ENCODE measurements at places on chromosomes 6 and 20. TPM values are rescaled to one million over a fixed set of nuclear protein-coding genes. Genes with fewer than 3 reads are reported as not detected.

Gene CNR1
- 0.73 TPM for total RNA-seq

DNA sequence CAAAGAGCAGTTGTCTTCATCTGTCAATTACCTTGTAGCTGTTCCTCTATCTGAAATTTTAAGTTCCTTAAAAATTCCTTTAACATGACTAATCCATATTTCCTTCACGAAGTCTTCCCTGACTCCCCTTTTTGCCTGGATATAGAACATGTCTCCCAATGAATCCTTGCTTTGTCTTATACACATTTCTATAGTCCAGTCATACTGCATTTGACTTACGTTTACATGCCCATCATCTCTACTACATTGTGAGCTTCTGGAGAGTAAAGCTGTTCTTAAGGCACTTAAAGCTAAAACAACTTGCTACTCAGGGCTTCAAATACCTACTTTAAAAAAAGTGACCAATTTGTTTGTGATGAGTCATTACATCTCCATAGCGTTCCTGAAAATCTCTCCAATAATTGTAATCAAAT, 4.9 kb downstream of the REV3L start:
- no peaks in the 10 kb centered on the region for H3K27me3 ChIP-seq
- no peak overlapping the region for H3K4me3 ChIP-seq
- peaks cover 8% of the 10 kb centered on the region for H3K4me1 ChIP-seq
- DNase-seq = no peak
- no peaks in the 10 kb centered on the region for H3K36me3 ChIP-seq
- H3K27ac ChIP-seq = no peak overlapping the region

DNA sequence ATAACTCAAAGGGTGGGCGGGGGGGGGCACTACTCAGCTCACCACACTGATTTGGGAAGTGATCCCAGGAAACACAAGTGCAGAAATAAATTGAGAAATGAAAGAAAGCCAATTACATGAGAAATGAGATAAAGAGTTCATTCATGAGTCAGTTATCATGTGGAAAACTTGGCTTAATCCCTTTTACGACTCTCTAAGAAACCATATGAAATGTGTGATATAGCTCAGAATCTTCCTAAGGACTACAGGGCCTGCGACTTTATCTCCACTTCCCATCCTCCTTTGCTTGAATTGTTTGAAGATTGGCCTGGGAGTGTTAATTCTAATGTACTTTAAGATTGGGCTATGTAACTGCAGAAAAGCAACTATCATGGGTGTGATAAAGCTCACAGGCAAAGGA, 3.6 kb upstream of the BTN2A2 start:
- DNase-seq = no peak
- peaks cover 4% of the 10 kb centered on the region for H3K4me1 ChIP-seq
- H3K27ac ChIP-seq = no peak overlapping the region
- H3K27me3 ChIP-seq = no peaks in the 10 kb centered on the region

DNA sequence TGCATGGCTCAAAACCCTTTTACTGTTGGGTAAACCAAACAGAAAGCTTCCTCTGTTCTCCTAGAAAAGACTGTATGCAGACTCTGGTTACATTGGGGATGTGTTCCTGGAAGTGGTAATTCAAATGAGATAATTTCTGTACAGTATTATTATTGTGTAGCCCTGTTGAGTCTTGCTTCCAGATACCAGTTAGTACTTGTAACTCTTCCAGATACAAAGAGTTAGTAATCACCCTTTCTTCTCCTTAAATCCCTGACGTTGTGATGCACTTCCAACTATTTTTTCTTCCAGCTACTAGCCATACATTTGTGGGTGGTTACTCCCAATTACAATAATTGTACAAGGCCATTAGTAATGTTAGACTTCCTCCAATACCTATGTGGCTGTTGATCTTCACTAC, 42.3 kb upstream of the GRIK2 start:
- no peaks in the 10 kb centered on the region for H3K27me3 ChIP-seq
- no peaks in the 10 kb centered on the region for H3K4me1 ChIP-seq

- H3K4me3 ChIP-seq = no peak overlapping the region
- no peaks in the 10 kb centered on the region for H3K27me3 ChIP-seq
- DNase-seq = no peak
- H3K4me1 ChIP-seq = no peaks in the 10 kb centered on the region
Measured at GRCh38 chr6:50442531-50443040, 270.7 kb upstream of the TFAP2D start.

DNA sequence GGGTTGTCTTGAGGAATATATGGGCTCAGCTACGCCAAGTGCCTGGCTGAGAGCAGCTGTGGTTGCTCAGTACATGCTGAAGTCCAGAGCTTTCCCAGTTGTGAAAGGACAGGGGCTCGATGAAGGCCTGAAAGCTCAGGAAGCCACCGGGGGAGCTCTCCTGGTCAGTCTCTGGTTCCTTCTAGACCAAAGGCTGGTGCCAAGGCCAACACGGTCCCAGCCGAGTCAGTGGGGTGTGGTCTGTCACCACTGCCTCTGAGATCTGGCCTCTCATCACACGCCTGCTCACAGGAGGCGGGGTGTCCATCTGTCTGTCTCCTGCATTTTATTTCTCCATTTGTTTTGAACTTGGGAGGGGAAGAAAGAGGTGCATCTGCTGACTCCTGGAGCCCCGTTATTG, 4.9 kb upstream of the FAM83C start:
- DNase-seq = no peak
- no peak overlapping the region for H3K4me3 ChIP-seq
- H3K4me1 ChIP-seq = no peaks in the 10 kb centered on the region

Gene SAMD10
- 24.2 TPM for total RNA-seq

- no peaks in the 10 kb centered on the region for H3K4me1 ChIP-seq
- no peak overlapping the region for H3K27ac ChIP-seq
- H3K4me3 ChIP-seq = no peak overlapping the region
- H3K27me3 ChIP-seq = no peaks in the 10 kb centered on the region
- no peak for DNase-seq
Measured at GRCh38 chr20:33499355-33499754, 9.5 kb downstream of the CBFA2T2 start.

- no peaks in the 10 kb centered on the region for H3K27me3 ChIP-seq
- no peak overlapping the region for H3K4me3 ChIP-seq
- no peak for DNase-seq
- peaks cover 14% of the 10 kb centered on the region for H3K4me1 ChIP-seq
Measured at GRCh38 chr6:129500958-129501739, 208.8 kb downstream of the ARHGAP18 start.

Gene UNC5CL
- 5.5 TPM for total RNA-seq

- peaks cover 3% of the 10 kb centered on the region for H3K27me3 ChIP-seq
- H3K4me3 ChIP-seq = no peak overlapping the region
- H3K4me1 ChIP-seq = no peaks in the 10 kb centered on the region
- H3K36me3 ChIP-seq = no peaks in the 10 kb centered on the region
- H3K27ac ChIP-seq = no peak overlapping the region
- DNase-seq = no peak
Measured at GRCh38 chr6:122800906-122801305, 11.8 kb downstream of the SMPDL3A start.

- no peaks in the 10 kb centered on the region for H3K36me3 ChIP-seq
- no peak overlapping the region for H3K4me3 ChIP-seq
- H3K27me3 ChIP-seq = peaks cover 7% of the 10 kb centered on the region
- no peak for DNase-seq
- peaks cover 44% of the 10 kb centered on the region for H3K4me1 ChIP-seq
Measured at GRCh38 chr6:6595952-6596351, 7.4 kb downstream of the LY86 start.

Gene PPARD
- total RNA-seq = 41.3 TPM

DNA sequence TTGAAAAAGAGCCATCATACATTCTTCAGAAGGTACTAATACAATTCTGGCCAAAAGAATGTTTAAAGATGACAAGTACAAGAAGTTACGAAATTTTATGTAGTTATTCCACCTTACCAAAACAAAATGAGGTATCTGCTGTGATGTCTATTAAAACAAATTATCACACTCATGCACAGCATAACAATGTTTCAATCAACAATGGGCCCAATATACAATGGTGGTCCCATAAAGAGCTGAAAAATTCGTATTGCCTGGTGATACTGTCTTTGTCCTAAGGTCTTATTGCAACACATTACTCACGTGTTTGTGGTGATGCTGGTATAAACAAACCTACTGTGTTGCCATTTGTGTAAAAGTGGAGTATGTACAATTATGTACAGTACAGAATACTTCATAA, 3.6 kb upstream of the NUP153 start:
- no peak for DNase-seq
- H3K4me3 ChIP-seq = no peak overlapping the region
- H3K27ac ChIP-seq = no peak overlapping the region
- peaks cover 9% of the 10 kb centered on the region for H3K4me1 ChIP-seq
- H3K36me3 ChIP-seq = no peaks in the 10 kb centered on the region

Gene FRK
- total RNA-seq = 0.06 TPM

Gene MYL9
- total RNA-seq = not detected

Gene PRL
- 0.82 TPM for total RNA-seq

DNA sequence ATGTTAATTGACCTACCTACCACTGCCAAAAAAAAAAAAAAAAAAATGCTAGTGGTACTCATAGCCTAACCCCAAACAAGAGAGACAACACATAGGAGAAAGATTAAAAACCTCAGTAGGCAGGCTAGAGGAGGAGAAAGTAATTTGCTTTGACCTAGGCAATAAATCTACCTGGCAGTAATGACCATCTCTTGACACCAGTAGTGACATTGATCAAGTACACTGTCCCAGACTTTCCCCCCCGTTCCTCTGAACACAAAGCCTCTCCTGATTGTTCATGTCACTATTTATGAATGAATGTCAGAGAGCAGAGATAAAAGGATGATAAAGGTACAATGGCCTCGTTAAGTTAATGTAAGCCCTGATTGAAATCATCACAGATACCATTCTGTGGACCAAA, 746.8 kb downstream of the CBLN4 start:
- H3K36me3 ChIP-seq = no peaks in the 10 kb centered on the region
- H3K4me3 ChIP-seq = no peak overlapping the region
- H3K4me1 ChIP-seq = no peaks in the 10 kb centered on the region
- H3K27ac ChIP-seq = no peak overlapping the region
